ENCODE measurements at places on chromosomes 4 and X. TPM values are rescaled to one million over a fixed set of nuclear protein-coding genes. Genes with fewer than 3 reads are reported as not detected.
A peak's percentile ranks its signal among the peaks of the same experiment; 100 is the strongest.

Gene COL4A6
- 25.2 TPM for total RNA-seq

Gene ANKRD37
- total RNA-seq, result 2.3 TPM

- no peak for DNase-seq
These were observed 44.4 kb downstream of the PDHA1 start for GRCh38 chrX:19388064-19388679.

- peak; percentile 97 for DNase-seq
These were observed 54.9 kb upstream of the IRF2 start for GRCh38 chr4:184529283-184529682.

DNA sequence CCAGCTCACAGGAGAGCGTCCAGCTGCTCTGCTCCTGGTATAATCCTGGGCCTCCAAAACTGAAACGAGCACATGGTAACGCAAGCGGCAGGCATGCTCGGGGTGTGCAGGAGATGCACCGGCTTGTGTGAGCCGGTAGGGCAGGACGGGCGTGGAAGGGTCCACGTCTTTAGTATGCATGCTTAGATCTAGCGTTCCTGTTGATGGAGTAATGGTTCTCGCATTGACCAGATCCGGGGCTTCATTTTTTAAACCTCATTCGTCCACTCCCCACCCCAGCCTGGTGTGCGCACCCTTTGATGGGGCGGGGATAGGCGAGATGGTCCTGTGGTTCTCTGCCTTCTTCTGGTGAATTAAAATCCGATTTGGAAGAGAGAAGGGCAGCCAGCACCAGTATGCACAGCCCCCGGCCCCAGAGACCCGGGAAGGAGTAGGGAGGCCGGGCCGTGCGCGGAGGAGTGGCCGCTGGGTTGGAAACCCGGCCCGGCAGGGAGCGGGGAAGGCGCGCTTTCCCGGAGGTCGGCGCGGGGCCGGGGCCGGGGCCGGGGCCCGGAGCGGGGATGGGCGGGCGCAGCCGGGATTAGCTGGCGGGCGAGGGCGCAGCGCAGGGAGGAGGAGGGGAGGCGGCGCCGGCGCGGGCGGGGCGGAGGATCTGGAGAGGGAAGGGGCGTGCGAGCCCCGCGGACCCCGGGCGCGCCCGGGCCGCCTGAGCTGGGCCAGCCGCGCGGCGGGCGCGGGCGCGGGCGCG is 39.9 kb downstream of the FAM149A start:
- DNase-seq, result no peak

- DNase-seq, result no peak
These were observed 575 bp downstream of the SLC25A6 start for GRCh38 chrX:1391370-1391706.

- DNase-seq, result no peak
These were observed 66.8 kb downstream of the GAB1 start for GRCh38 chr4:143403553-143403820.

- DNase-seq, result no peak
These were observed 128.4 kb downstream of the AGTR2 start for GRCh38 chrX:116298956-116299355.
